Liver (tissue), 10 donors: ENCODE measurements at places on chromosomes 7 and 10. TPM values are rescaled to one million over a fixed set of nuclear protein-coding genes. Genes with fewer than 3 reads are reported as not detected.

Gene FAM25A
- total RNA-seq, result not detected

Gene MINDY4
- total RNA-seq, result 6.1 TPM

DNA sequence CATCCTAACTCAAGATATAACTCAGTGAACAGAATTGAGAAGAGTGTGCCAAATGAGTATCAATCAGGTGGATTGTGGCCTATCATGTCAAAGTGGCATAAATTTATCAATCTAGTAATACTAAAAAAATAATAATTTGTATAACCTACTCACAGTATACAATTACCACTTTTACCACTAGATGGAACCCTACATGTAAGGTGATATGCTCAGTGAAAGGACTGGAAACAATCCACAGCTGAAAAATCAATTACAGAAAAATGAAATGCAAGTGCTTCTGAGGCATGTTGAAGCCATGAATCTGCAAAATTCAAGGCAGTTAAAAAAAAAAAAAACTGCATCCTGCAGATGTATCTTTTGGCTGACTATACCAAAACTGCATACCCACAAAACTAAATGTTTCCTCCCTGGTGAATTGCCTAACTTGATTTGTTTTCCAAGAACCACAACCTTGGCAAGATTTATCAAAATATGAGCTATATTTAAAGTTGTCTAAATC lies 13.9 kb downstream of the ARHGAP19 start:
- DNase-seq, result no peak

- no peak for DNase-seq
Observed at GRCh38 chr7:132377015-132377414, 199.3 kb downstream of the PLXNA4 start.

DNA sequence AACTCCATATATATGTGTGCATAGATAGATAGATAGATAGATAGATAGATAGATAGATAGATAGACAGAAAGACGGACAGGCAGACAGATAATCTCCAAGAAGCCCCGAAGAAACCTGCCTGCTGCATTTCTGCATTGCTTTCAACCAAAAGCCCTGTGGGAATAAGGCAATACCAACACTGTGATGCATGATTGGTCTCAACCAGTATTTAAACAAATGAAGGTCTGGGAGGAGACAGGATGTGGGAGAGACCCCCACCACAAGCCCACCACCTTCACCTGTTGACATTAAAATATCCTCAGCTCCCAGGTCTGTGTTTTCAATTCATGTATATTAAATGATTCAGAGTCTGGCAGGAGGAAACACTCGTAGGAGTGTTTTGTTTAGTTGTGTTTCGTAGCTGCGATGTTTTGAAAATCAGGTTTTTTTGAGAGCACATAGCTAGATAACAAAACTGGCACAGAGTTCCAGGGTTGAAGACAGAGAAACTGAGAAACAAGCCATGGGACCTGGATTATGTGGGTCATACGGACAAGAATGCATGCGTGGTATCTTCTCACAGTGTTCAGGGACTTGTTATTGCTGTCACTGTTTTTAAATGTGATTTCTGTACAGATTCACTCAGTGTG lies 200.7 kb upstream of the AHR start:
- DNase-seq, result no peak

GRCh38 chr7:26328498-26329390 lies 37.1 kb downstream of the SNX10 start:
- no peak for DNase-seq

DNA sequence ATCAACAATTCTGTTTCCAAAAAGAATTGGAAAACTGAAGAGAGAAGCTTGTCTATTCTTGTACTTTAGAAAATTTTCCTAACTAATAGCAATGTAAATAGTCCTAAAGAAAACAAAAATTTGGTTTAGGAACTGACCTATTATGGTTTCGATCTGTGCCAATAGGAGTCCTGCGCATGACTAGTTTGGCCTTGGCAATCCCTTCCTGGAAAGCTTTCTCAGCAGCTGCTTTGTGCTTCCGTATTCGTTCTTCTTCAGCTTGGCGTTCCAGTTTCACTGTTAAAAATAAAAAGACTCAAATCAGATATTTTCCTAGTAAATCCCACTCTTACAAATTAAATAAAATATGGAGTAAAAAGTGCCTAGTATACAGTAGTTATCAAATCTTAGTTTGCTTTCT lies 36.6 kb downstream of the FZD9 start:
- DNase-seq, result no peak

- no peak for DNase-seq
Observed at GRCh38 chr7:1717095-1717483, 47.0 kb downstream of the ELFN1 start.

GRCh38 chr7:47460251-47460989 lies 121.5 kb downstream of the TNS3 start:
- no peak for DNase-seq

- DNase-seq, result peak; percentile 28
Observed at GRCh38 chr10:42149027-42149700, 489.2 kb downstream of the ZNF33B start.
